ENCODE measurements at places on chromosomes 1 and 21.

GRCh38 chr1:61378494-61379180 is 296.3 kb downstream of the NFIA start:
- no peak for DNase-seq

DNA sequence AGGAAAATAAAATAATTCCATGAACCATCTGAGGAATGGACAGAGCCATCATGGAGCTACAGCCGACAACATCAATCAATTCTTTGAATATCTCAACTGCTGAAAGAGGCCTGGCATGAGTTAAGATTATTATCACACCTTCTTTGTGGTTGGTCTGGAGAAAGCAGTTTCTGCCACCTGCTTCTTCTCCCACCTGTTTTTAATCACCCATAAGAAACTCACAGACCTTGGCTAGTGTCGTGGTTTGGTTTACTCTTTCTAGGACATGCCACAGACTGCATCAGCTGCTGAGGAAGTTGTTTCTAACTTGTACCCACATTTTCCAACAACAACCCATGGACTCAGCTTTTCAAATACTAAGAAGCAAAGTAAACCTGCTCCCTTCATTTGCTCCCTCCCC is 65.6 kb downstream of the NTPCR start:
- peak; percentile 88 for DNase-seq

GRCh38 chr21:46361176-46361575 is 37.2 kb downstream of the PCNT start:
- DNase-seq = no peak

- DNase-seq = no peak
These were observed 39.2 kb upstream of the CTTNBP2NL start for GRCh38 chr1:112356765-112357164.

GRCh38 chr1:110962892-110963690 is 631 bp downstream of the LRIF1 start:
- peak; percentile 84 for DNase-seq

GRCh38 chr1:8533124-8533523 is 215.2 kb downstream of the SLC45A1 start:
- DNase-seq = no peak

DNA sequence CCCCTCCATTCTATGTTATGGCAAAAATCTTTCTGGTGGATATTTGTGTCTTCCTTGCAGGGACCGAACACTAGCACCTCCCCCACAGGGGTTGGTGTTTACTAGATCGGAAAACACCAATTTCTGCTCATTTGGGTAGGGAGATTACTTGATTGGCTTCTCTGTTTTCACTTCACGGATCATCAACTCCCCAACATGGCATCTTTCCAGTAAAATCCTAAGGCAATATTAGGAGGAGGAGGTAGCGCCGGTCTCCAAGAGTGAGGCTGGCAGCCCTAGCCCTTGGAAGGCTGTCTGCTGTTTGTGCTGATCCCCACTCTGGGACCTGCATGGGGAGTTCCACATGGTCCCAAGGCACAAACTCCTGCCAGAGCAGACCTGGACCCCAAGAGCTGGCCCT is 12.2 kb downstream of the VASH2 start:
- no peak for DNase-seq

DNA sequence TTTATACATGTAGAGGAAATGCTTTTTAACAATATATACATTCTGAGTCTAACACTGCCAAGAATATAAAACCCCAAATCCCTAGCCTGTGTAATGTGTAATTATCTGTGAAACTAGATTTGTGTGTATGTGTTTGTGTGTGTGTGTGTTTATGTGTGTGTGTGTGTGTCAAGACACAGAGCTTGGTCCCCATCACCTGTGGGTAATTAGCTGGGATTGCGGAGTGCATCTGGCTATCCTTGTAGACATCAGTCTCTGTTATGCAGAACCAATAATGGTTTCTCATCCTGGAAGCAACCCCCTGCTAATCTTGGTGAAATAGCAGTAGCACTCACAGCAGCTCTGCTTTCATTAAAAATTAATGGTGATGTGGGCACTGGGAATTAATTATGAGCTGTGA is 26.3 kb upstream of the ST6GALNAC3 start:
- DNase-seq = peak; percentile 51

- no peak for DNase-seq
These were observed 720.6 kb downstream of the RWDD3 start for GRCh38 chr1:95954585-95954984.

DNA sequence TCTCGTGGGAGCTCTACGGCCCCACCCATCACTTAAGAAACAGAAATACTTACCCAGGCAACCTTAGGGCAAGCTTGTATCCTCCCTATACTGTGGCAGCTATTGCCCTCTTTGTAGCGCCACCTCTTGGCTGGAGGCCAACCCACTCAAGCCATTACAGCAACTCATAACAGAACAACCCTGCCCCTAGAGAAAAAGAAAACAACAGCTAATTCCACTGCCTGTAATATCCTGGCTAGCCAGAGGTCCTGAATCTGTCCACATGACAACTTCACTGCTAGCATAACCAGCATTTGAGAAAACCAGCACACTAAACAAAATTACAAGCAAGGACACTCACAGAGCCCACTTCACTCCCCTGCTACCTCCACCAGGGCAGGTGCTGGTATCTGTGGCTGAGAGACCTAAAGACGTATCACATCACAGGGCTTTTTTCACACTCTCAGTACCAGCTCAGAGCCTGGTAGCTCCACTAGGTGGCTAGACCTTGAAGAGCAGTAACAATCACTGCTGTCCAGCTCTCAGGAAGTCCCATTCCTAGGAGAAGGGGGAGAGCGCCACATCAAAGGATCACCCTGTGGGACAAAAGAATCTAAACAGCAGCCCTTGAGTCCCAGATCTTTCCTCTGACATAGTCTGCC is 14.5 kb upstream of the MX1 start:
- no peak for DNase-seq

DNA sequence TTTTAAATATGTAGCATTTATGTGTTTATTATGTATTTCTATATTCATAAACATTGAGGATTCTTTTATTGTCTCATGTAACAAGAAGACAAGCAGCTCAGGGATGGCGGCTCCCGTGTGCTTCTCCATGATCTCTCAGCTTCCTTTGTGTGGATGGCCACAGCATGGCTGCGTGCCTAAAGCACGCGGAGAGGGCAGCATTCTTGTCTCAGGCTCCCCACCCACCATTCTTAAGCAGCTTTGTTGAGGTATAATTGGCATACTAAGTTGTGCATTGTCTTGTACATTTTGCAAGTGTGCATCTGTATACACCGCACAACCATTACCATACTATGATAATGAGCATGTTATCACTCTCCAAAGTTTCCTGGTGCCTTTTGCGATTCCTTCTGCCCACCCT is 81.6 kb downstream of the CAMTA1 start:
- DNase-seq = no peak

DNA sequence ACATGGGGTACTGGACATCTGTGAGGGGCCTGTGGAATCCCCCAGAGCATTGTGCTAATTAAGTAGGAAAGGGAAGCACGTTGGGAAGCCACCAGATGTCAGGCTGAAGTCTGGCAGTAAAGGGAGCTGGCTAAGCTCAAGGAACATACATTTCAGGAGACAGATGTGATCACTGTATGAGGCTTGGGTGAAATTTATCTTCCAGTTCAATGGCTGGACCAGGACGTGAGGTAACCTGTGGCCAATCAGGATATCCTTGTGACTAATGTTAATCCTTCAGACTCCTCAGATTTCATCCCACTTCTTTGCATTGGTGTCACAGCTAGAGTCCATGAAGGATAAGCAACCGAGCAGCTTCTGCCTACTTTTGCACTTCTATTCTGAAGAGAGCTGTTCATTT is 110.2 kb upstream of the APP start:
- DNase-seq = peak; percentile 97

DNA sequence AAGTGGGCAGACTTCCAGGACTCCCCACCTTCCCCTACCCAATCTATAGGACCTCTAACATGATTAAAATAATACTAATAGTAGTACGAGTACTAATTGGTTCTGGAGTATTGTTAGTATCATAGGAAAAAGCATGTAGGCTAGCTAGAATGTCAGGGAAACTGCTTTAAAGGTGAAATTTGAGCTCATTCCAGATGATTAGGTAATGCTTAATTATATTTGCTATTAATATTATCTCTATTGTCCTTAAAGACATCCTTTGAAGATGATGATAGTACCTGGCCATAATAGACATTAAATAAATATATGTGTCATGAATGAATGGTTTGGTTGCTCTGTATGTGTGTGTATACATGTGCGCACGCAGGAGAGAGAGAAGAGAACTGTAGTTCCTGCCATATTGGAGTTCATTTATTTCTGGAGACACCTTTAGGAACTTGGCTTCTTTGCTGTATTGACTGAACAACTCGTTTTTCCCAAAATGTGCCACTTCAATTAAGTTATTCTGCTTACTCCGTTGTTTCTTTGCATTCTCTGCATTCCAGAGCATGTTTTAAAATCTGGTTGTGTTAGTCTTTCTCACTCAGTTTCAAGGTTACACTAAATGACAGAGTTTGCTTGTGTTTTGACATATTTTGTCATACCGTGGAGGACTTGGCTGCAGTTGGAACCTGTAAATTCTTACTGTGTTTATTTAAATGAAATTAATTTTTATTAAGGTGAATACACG is 117.1 kb downstream of the OSBPL9 start:
- no peak for DNase-seq

Measured in SK-N-DZ (cell line).